A549 treated with DMSO at 1 μM for 4 hours (cell line): ENCODE measurements at places on chromosomes 7 and 10. TPM values are rescaled to one million over a fixed set of nuclear protein-coding genes. Genes with fewer than 3 reads are reported as not detected.

Gene NXPH1
- not detected in 5 replicates for total RNA-seq

Gene NRG3
- total RNA-seq: not detected in 5 replicates

Gene MACC1
- total RNA-seq: not detected in 5 replicates

Gene ZNF467
- total RNA-seq: 0.66 to 1.5 TPM (median 1.2 TPM) in 5 replicates

Gene PDK4
- total RNA-seq: 3.7 to 5.6 TPM (median 5.0 TPM) in 5 replicates

Gene CALHM3
- 0.30 to 0.53 TPM (median 0.45 TPM) in 5 replicates for total RNA-seq

Gene MYL10
- total RNA-seq: 0.24 TPM in 1 of 5 replicates, not detected in the others

Gene TEX36
- not detected in 5 replicates for total RNA-seq

Gene LRIT1
- not detected in 5 replicates for total RNA-seq
